ENCODE measurements at places on chromosomes 12 and 14.

GRCh38 chr14:101196795-101197590 lies 293.5 kb upstream of the RTL1 start:
- no peak for DNase-seq

DNA sequence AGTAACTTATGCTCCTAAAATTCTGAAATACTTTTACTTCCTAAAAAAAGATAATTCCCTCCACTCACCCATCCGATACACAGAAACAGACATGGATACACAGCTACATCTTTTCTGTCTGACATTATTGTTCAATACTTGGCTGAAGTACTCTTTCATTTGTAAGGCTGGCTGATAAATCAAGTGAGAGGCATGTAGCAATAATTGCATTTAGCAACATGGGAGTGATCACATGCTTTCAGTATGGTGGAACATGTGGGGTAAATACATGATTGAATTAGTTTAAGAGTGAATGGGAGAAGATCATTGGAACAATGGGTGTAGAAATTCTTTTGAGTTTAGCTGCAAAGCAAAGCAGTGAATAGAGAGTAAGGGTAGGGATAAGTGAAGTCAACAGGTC lies 25.6 kb downstream of the PTPRQ start:
- no peak for DNase-seq

DNA sequence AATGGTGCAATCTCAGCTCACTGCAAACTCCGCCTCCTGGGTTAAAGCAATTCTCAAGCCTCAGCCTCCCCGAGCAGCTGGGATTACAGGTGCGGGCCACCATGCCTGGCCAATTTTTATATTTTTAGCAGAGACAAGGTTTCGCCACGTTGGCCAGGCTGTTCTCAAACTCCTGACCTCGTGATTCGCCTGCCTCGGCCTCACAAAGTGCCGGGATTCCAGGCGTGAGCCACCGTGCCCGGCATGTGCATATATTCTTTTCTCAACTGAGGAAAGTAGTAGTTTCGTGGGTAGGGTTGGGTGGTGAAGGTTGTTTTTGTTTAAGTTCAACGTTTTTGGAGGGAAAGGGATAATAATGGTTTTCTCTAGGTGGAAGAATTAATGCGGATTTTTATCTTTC lies 94.2 kb upstream of the CEP83 start:
- no peak for DNase-seq

- DNase-seq, result no peak
Observed at GRCh38 chr14:52442166-52442565, 110.1 kb downstream of the TXNDC16 start.

- DNase-seq, result no peak
Observed at GRCh38 chr14:68082698-68083291, 263.2 kb downstream of the RAD51B start.

Measured in GM13977 (cell line).